ENCODE measurements at places on chromosomes 3 and 15. TPM values are rescaled to one million over a fixed set of nuclear protein-coding genes. Genes with fewer than 3 reads are reported as not detected.

The KBTBD12 gene
- not detected for total RNA-seq

The CELSR3 gene
- total RNA-seq, result 1.1 TPM

The UCN2 gene
- total RNA-seq, result 0.81 TPM

The ITPKA gene
- 16.8 TPM for total RNA-seq

The PRTG gene
- 1.4 TPM for total RNA-seq

The FAM107A gene
- 0.29 TPM for total RNA-seq

The C3orf85 gene
- total RNA-seq, result not detected

The FBXO40 gene
- not detected for total RNA-seq

The PLS1 gene
- 20.1 TPM for total RNA-seq

The DUOX1 gene
- total RNA-seq, result not detected

The SLC25A20 gene
- total RNA-seq, result 17.7 TPM

The AGBL1 gene
- not detected for total RNA-seq

The BFSP2 gene
- total RNA-seq, result not detected

The ZBBX gene
- total RNA-seq, result 1.0 TPM

The B3GNT5 gene
- 29.2 TPM for total RNA-seq

The SI gene
- total RNA-seq, result not detected

The POC1A gene
- 41.5 TPM for total RNA-seq

The DUOXA2 gene
- total RNA-seq, result not detected

The RTP1 gene
- total RNA-seq, result not detected

The TRH gene
- not detected for total RNA-seq

The SCAANT1 gene
- not detected for total RNA-seq

The FGD5 gene
- total RNA-seq, result not detected

The GRK7 gene
- 0.12 TPM for total RNA-seq

The GRM7 gene
- total RNA-seq, result not detected

The CLRN1 gene
- total RNA-seq, result not detected

The MYD88 gene
- 19.1 TPM for total RNA-seq

The SPTSSB gene
- 78.0 TPM for total RNA-seq

The GOLGA8N gene
- 1.4 TPM for total RNA-seq

The CMC1 gene
- 16.7 TPM for total RNA-seq

The MUC13 gene
- 0.04 TPM for total RNA-seq

The EIF3J gene
- total RNA-seq, result 38.2 TPM

Data from PC-3 (cell line).